ENCODE measurements at places on chromosomes 7 and 10.

DNA sequence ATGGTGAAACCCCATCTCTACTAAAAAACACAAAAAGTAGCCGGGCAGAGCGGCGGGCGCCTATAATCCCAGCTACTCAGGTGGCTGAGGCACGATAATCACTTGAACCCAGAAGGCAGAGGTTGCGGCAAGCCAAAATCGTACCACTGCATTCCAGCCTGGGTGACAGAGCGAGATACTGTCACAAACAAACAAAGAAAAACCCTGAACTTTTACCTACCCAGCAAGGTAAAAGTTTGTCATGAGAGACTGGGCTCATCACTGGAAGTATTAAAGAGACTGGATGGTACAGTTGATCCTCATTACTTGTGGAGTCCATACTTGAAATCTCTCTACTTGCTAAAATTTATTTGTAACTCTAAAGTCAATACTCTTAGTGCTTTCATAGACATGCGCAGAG lies 113.9 kb downstream of the NDUFB2 start:
- no peak for DNase-seq

- no peak for DNase-seq
Measured at GRCh38 chr7:28700790-28701203, 257.3 kb downstream of the TRIL start.

- no peak for DNase-seq
Measured at GRCh38 chr7:158759749-158760444, 55.3 kb upstream of the NCAPG2 start.

GRCh38 chr10:1138529-1138928 lies 82.3 kb downstream of the WDR37 start:
- no peak for DNase-seq

DNA sequence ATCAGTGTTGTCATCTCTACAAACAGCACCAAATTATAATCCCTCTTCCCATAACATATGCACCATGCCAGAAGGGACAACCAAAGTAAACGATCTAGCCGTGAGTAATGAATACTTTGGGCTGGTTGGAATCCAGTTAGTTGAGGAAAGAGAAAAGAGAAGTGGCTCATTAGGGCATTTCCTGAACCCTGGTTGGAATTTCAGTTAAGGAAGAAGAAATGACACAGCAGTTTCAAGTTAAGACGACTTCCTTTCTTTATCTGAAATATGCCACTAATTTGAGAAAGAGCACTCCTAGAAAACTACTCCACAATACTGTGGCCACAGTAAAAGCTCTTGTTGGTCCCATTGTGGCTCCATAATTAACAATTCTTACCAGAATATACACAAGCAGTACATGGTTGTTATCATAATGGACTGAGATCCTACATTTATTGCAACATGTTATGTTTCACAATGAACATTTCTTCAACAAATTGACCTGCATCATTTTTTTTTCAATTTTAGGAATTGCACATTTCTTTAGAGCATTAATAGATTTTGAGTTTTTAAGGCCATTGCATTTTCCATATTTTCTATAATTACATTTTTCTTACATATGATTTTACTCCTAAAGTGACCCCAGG lies at the start of gene TFEC:
TFEC (minus strand) TSS at position 113 of the 626 bp plus-strand sequence. CDS start 46,322 bp downstream, outside the sequence.
- no peak for DNase-seq

DNA sequence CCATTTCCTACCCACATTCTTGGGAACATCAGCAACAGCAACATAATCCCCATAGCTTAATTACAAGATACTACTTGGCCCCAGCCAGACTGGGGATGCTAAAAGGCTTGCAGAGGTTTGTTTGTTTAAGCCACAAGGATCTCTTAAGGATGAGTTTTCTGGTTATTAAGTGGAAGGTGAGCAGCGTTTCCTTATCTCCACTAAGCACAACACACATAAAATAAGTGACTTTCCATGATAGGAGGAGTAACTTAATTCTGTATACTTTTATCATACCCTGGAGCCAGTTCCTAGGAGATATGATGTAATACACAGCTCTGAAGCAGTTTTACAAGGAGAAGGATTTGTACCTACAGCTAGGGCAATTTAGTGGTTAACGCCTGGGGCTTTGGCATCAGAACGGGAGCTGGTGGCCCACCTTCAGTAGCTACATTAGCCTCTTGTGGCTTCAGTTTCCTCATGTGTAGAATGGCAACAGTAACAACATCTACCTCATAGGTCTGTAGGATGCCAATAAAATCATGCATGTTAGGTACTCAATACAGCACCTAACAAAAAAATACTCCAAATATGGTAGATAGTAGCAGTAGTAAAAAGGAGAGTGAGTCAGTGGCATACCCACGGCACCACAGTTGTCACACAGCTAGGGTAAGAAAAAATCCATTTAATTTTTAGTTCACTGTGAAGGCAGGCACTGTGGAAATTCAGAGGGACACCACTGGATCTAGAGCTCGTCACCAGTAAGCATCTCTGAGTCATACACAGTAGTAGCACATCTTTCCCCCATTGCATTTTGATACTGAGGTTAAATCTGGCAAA lies 55.2 kb downstream of the DOCK4 start:
- no peak for DNase-seq

GRCh38 chr7:155796381-155797261 lies 15.6 kb downstream of the SHH start:
- DNase-seq = peak; percentile 31

DNA sequence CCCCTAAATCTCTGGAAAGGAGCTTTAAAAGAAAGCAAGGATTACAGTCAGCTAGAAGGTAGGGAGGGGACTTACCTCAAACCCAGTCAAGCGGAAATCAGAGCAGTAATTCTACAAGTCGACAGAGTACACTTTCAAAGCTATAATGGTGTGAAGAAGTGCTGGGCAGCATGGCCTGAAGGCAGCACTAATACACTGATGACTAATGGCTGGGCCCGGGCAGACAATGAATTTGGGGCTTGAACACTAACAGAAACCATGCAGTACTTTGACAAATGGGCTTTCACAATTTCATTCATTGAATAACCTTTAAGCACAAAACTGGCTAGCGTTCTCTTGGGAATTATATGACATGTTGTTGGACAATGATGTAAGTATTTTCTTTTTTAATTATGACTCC lies 4.7 kb downstream of the GLI3 start:
- DNase-seq = no peak

DNA sequence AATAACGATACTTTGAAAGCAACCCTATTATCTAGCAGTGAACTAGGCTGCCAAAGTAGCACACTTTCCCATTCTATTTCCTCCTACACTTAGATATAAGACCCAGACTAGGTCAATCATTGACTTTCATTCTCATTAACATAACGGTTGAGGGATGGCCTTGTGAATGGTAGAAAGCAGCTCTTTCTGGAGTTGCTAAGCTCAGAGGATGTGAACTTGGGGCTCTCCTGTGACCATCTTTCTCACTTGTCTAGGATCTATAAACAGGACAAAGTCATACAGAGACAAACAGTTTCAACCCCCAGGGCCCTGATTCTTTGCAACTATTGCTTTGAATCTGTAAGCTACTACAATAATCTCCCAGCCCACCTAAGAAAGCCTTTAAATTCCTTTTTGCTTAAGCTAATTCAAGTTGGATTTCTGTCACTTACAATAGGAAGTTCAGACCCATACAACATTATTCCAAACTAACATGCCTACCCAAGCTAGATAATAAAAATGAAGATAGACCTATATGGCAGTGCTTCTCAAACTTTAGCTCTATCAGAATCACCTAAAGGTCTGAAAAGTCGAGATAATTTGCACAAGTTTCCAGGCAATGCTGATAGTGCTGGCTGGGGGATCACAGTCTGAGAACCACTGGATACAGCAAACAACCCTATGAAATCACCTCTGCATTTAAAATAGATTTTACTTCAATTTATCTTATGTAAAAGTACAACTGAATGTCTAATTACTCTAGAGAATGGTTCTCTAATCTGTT lies 16.7 kb downstream of the P4HA1 start:
- no peak for DNase-seq

DNA sequence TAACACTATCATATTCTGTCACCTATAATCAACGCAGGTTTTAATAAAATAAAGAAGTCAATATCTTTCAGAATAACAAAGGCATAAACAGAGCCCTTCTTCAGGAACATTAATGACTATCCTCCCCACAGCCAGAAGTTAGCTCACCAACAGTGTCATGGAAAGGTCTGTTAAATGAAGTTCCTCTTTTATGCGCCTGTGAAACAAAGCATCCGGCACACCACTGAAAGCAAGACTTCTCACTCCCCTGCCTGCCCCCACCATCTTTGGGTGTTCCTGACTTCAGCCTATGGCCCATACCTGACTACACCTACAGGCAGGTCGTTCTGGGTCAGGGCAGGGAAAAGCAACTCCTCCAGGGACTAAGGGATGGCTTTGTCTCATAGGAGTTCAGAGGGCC lies 205.4 kb downstream of the FANK1 start:
- DNase-seq = no peak

GRCh38 chr10:88983206-88983605 lies 7.4 kb upstream of the FAS start:
- DNase-seq = no peak

Measured in SK-N-DZ (cell line).